Stimulated activated CD4-positive, alpha-beta T cell treated with anti-CD3 and anti-CD28 coated beads, Interleukin-12 subunit alpha, Interleukin-12 subunit beta, amount 100 ng/mL, for 4 hours (primary cell): ENCODE measurements at places on chromosomes 1 and 21.

GRCh38 chr1:172547071-172547470, 14.1 kb downstream of the SUCO start:
- no peak for DNase-seq

DNA sequence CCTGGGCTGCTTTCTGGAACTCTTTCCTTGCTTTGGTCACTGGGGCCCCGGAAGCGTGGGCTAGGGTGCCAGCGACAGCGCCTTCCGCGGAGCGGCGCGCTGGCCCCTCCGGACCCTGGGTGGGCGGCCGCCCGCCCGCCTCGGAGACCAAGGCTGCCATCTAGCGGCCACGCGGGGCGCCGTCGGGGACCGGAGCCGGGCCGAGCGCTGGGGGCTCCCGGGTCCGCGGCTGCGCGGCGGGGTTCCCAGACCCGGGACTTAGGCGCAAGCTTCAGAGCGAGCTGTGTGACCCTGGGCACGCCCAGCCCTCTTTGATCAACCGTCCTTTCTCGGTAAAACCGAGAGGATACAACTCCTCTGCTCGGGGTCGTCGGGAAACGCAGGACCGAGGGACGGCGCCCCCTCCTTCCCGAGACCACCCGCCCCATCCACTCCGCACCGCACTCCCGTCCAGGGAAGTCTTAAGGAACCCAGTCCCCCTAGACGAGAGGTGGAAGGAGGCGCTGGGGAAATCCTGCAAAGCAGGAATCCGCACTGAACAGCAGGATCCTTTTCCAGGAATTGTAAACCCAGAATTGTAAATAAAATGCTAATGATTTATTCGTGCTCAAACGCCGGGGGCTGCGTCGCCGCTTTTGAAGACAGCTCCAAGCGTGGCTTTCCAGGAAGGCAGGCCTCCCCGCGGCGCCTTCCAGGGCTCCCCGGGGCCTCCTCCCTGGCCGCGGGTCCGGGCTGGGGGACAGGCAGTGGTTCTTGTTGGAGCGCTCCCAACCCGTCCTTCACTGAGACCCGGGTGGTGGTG, 41.2 kb downstream of the RRAGC start:
- peak; percentile 63 for DNase-seq

GRCh38 chr21:35428001-35428320, 378.9 kb upstream of the RUNX1 start:
- no peak for DNase-seq

- DNase-seq: no peak
Measured at GRCh38 chr1:224317383-224318045, 12.5 kb downstream of the NVL start.

DNA sequence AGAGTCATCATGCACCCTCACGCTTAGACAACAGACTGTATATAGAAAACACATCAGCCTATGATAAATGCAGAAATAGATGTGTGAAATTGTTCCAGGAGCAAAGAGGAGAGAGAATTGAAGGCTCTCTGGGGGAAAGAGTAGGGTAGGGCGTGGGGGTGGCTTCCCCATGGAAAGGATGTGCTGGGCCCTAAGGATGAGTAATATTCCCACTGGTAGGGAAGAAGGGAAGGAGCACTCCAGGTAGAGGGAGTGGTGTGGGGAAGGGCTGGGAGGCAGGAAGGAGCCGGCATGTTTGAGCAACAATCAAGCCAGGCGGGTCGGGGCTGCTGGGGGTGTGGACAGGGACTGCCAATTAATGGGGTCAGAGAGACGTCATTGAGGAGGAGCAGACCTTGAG, 10.1 kb upstream of the DISP3 start:
- no peak for DNase-seq

- no peak for DNase-seq
Measured at GRCh38 chr21:32712641-32713040, 15.2 kb downstream of the SYNJ1 start.

GRCh38 chr1:18200918-18201317, 93.3 kb downstream of the IGSF21 start:
- no peak for DNase-seq

GRCh38 chr1:110285316-110285715, 53.9 kb upstream of the RBM15 start:
- DNase-seq: no peak

DNA sequence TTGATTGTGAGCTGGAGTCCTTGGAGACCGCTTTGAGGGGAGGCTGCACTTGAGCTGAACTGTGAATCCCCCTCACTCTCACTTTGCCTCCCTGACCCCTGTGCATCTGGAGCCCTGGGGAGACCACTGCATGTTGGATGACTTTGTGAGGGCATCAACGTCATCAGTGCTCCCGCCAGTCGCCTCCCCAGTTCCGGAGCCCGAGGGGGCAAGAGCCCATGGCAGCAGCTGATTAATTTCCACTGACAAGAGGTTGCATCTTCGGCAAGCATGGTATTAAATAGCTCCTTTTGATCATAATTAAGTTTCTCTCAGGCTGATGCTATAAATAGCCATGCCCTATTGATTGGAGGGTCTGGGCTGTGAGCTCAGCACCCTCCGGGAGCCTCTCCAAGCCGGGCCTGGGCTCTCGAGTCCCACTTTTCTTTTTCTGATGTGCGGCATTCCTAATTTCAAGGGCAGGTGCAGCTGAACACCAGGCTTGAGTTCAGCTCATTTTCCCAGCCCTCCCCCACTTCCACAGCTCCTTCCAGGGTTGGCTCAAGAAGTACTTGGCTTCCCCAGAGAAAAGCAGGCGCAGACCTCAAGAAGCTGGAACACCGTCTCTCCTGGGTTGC, 33.2 kb downstream of the KCND3 start:
- no peak for DNase-seq
